Left renal cortex interstitium (tissue), 4 donors: ENCODE measurements at places on chromosomes 16 and 17. TPM values are rescaled to one million over a fixed set of nuclear protein-coding genes. Genes with fewer than 3 reads are reported as not detected.
A peak's percentile ranks its signal among the peaks of the same experiment; 100 is the strongest.

DNA sequence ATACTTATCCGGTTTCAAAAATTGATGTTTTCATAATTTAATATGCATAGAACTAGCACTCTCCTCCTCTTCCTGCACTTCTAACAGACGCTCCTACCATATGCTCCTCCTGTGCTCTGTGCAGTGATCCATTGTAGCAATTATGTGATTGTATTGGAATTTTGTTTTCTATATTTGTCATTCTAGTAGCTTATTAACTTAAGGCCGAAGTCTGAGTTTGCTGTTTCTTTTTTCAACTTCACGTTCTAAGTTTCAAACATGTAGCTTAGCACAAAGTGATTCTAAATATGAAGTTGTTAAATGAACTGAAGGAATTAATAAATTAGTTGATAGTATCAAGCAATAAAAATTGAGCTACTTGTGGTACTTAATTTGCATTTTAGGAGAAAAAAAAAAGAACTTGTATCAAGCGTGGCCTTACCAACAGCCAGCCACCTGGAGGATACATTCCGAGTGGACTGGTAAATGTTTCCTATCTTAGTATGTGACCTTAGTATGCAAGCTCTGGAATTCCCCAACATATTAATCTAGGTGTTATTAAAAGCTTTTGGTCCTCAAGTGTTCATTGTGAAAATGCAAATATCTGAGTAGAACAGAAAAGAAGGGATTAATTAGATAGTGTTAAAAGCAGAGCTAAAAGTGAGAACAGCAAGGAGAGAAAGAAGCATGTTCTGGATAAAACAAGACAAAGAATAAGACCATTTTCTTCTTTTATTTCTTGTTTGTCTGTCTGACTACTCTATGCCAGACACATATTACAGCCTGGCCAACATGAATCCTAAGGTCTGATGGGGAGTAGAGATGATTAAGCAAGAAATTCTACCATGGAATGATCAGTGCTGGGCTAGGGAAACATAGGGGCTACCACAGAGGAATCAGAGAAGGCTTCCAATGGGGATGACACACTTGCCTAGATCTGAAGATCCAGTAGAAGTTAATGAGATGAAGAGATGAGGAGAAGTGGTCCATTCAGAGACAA lies 290.4 kb upstream of the MON1B start:
- DNase-seq: no peak

DNA sequence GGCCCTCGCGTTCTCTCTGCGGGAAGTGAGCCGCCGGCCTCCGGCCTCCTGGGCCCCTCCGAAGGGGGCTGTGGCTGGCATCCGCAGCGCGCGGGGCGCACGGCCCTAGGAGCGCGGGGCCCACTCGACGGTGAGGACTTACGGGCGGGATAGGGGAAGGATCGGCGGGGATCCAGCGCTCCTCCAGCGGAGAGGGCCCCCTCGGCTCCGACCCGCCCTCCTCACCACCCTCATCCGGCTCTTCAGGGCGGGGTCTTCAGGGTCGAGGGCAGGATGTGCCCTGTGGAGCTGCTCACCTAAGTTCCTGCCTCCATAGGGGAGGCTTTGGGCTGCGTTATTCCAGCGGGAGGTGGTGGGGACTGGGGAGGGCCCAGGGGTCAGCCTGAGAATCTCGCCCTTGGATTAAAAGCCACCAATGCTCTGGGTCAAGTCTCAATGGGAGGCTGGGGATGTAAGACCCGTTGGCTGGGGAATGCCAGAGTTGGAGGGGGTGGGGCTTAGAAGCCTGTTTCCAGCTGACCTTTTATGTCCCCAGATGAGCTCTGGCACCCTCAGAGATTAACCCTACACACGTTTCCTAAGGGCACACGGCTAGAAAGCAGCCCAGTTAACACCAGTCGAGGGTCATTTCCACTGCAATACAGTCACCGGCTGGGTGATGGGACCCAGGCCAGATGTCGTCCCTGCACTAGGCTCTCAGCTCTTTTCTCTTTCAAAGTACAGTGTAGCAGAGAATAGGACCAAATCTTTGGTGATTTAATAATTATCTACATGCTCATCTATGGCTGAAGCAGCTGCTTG lies 13.4 kb downstream of the TBX2 start:
- no peak for DNase-seq

DNA sequence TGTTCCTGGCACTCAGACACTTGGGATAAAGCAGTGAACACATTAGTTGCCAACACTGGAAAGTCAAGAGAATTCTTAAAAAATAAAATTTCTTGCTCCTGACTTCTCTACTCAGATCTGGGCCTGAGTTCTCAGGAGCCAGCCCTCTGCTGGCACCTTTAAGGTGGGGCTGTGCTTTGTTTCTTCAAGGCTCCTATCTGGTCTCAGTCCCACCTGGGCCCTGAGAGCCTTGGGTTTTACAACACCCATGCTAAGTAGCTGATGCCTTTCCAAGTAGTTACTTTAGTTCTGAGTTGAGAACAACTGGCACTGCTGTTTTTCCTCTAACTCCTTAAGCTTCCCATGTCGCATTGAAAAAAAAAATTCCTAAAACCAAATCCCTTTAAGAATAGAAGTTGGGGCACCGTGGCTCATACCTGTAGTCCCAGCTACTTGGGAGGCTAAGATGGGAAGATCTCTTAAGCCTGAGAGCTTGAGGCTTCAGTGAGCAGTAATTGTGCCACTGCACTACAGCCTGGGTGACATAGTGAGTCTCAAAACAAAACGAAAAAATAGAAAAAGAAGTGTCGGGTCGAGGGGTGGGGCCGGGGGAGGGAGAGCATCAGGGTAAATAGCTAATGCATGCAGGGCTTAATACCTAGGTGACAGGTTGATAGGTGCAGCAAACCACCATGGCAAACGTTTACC lies 16.6 kb downstream of the CHAD start:
- DNase-seq: no peak

- no peak for DNase-seq
These were observed 970 bp downstream of the PRSS36 start for GRCh38 chr16:31148896-31149295.

Gene KIFC3
- polyA plus RNA-seq: 43.6 TPM

DNA sequence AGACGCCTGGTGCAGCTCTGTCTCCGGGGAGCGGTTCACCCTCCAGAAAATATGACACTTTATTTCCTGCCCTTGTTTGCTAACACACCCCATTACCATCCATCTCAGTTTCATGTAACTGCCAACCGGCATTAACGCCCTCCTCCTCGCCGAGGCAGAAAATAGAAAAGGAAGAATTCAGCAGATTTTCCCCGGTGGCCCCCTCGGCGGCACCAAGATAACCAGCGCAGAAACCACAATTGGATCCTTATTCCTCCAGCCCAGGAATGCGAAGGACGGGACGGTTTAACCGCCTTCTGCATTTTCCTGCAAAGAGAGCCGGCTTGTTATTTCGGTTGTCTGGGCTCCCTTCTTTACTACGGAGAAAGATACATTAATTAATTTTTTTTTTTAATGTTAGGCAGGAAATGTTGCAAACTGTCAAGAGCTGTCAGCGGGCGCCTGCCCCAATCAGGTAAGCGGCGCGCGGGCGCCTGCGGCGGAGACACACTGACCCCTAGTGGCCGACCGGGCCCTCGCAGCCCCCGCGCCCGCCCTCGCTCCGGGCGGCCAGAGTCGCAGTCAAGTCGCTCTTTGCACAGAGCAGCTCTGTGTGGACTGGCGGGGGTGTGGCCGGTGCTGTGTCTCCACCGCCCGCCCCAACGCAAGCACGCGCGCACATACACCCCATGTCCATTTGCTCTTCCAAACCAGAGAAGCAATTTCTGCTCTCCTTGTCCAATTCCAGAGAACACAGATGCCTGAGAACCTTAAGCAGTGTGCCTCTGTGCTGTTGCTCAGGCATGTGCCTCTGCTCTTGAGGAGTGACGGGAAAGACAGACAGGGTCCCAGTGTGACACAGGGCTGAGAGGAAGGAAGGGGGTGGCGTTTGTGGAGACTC lies 53.6 kb downstream of the C17orf67 start:
- peak; percentile 58 for DNase-seq

GRCh38 chr17:78826836-78827509 lies 13.6 kb downstream of the USP36 start:
- no peak for DNase-seq

DNA sequence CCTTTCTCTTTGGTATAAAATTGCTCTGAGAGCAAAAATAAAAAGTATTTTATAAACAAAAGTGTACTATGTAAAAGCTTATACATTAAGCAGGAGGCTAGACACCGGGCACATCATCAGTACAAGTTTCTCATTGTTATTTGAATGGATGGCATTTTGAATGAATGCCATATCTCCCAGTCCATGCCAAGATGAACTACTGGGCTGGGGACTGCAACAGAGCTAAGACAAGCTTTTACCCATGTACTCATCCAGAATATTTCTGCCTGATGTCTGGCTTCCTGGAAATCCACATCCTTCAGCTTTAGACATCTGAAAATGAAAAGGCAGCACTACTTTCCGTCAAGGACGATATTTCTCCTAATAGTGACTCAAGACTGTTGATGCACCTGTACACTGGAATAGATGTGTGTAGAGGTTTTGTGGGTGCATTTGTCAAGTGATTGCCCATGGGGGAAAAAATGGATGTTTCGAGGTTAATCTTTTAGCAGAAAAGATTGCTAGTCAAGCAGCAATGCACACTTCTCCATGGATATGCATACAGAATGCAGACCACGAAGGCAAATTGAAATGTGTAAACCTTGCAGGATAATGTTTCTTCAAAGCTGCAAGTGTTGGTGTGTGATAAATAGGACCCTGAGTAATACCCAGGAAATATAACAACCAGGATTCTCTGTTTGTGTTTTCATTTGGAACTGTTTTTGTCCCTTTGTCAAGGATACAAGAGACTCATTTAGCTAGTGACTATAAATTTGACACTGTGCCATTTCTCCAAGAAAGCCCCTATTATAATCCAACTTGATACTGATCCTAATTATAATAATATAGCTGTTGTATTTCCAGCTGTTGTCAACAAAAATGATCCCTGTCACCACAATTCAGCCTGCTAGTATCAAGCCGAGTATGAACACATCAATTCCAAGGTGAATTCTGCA lies 173.8 kb downstream of the CDH8 start:
- no peak for DNase-seq

DNA sequence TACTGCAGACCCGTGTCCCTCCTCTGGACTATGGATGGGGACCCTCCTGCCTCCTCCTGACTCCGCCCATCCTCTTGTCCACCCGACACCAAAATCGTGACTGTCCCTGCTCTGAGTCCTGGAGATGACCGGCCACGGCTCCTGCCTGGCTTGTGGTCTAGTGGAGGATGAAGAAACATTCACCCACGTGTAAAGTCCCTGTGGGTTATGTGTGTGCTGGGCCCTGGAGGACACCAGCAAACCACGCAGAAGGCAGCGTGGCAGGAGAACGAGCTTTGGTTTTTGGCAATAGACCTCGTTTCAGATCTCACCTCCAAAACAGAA lies 11.9 kb downstream of the SPNS2 start:
- no peak for DNase-seq

- no peak for DNase-seq
These were observed at the start of gene NGFR for GRCh38 chr17:49494986-49495841. Gene NGFR, plus strand, starts transcription at chr17:49495293. Its CDS starts 125 bp downstream, at chr17:49495418.

Gene GNGT2
- 1.4 TPM for polyA plus RNA-seq

DNA sequence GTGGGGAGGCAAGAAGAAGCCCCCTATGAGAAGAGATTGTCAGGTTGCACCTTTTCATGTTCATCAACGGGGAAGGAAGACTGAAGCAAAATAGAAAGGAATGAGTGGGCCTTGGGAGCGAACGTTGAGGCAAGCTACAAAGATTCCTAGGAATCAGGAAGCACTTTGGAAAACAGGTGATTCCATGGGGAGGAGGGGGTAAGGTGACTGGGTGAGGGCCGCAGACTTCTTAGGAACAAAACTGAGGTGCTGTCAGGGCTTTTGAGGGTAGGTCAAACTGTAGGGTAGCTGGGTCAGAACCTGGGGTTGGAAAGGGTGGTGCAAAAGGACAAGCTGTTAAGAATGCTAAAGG lies 528 bp downstream of the ITFG1 start:
- DNase-seq: no peak

GRCh38 chr17:60158751-60159478 lies 9.1 kb downstream of the CA4 start:
- no peak for DNase-seq

- no peak for DNase-seq
These were observed 21.4 kb downstream of the ZC3H18 start for GRCh38 chr16:88591577-88592021.

DNA sequence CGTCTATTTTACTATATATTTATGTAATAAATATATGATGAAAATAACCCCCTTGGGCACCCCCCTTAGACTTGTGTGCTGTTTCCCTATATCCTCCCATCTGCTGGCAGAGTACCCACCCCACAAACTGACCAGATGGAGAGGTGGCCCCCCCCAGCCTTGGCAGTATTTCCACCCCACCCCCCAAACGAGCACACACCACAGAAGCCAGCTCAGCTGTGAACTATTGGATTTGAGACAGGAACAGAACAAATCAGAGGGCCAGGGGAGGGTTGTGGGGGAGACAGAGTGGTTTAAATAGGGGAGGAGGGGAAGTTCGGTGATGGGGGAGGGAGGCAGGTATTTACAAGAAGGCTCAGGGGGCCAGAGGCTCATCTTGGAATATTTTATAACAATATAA lies 7.8 kb downstream of the NR1D1 start:
- DNase-seq: no peak

DNA sequence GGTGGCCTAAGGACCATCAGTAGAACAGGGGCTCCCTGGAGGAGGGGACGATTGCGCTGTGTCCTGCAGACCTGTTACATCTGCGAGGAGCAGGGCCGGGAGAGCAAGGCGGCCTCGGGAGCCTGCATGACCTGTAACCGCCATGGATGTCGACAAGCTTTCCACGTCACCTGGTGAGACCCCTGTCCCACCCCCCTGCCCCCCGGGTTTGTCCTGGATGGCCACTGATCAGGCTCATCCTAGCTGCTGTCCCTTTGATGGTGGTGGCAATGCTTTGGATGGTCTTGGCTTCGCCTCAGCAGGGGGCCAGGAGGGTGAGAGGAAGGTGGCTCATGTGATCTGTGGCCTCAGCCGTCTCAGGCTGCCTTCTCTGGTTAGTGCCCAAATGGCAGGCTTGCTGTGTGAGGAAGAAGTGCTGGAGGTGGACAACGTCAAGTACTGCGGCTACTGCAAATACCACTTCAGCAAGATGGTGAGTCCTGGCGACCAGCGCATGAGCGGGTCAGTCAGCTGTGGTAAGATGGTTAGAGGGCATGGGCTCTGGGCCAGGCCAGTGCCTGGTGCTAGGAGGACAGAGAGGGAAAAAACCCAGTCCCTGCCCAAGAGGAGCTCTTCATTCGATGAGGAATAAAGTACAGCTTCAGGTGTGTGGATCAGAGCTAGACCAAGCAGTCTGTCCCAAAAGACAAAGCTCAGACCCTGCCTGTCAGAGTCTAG lies 4.2 kb downstream of the MLLT6 start:
- DNase-seq: no peak

Gene TMC5
- 0.34 TPM for polyA plus RNA-seq

Gene KRTAP9-2
- polyA plus RNA-seq: not detected

- DNase-seq: no peak
These were observed 102.2 kb downstream of the HIC1 start for GRCh38 chr17:2157081-2157480.

Gene ASIC2
- polyA plus RNA-seq: 5.1 TPM

GRCh38 chr17:32490101-32490482 lies 3.3 kb downstream of the CDK5R1 start:
- DNase-seq: no peak

- DNase-seq: no peak
These were observed 13.0 kb downstream of the TOB1 start for GRCh38 chr17:50853015-50853615.

GRCh38 chr17:41168121-41168520 lies at the start of gene KRTAP4-3:
Gene KRTAP4-3, minus strand, starts transcription at chr17:41168221. Its CDS starts 49 bp downstream, at chr17:41168172.
- DNase-seq: no peak

Gene GRAPL
- polyA plus RNA-seq: 7.5 TPM
